Endothelial cell of umbilical vein (primary cell): ENCODE measurements at places on chromosomes 4 and X. TPM values are rescaled to one million over a fixed set of nuclear protein-coding genes. Genes with fewer than 3 reads are reported as not detected.

Gene P2RY10
- not detected in 2 replicates for total RNA-seq

Gene IBSP
- total RNA-seq = not detected in 2 replicates

Gene TFE3
- 35.5 and 37.1 TPM in 2 replicates for total RNA-seq

Gene TMEM31
- not detected in 2 replicates for total RNA-seq

Gene ADH1B
- not detected in 2 replicates for total RNA-seq

Gene CD38
- 0.31 TPM in 1 of 2 replicates, not detected in the other for total RNA-seq

Gene ESX1
- total RNA-seq = not detected in 2 replicates

Gene GPC3
- not detected in 2 replicates for total RNA-seq

Gene EGF
- total RNA-seq = not detected in 2 replicates

Gene SULT1B1
- 59.5 and 68.2 TPM in 2 replicates for total RNA-seq

Gene LIMCH1
- total RNA-seq = 18.6 and 32.8 TPM in 2 replicates

Gene INTU
- total RNA-seq = 4.3 and 5.4 TPM in 2 replicates

Gene FGG
- not detected in 2 replicates for total RNA-seq

Gene DUX4
- not detected in 2 replicates for total RNA-seq

Gene DCAF4L1
- total RNA-seq = 0.15 and 0.16 TPM in 2 replicates

Gene PNMA3
- not detected in 2 replicates for total RNA-seq

Gene USP17L15
- total RNA-seq = not detected in 2 replicates

Gene VSIG1
- total RNA-seq = 2.1 and 2.6 TPM in 2 replicates

Gene OTUD5
- 41.0 and 44.3 TPM in 2 replicates for total RNA-seq

Gene YTHDC1
- 60.4 and 68.7 TPM in 2 replicates for total RNA-seq
